ENCODE measurements at places on chromosomes 3 and 15. TPM values are rescaled to one million over a fixed set of nuclear protein-coding genes. Genes with fewer than 3 reads are reported as not detected.

SLC27A2 gene
- total RNA-seq, result 0.39 TPM

ASB14 gene
- not detected for total RNA-seq

DNA sequence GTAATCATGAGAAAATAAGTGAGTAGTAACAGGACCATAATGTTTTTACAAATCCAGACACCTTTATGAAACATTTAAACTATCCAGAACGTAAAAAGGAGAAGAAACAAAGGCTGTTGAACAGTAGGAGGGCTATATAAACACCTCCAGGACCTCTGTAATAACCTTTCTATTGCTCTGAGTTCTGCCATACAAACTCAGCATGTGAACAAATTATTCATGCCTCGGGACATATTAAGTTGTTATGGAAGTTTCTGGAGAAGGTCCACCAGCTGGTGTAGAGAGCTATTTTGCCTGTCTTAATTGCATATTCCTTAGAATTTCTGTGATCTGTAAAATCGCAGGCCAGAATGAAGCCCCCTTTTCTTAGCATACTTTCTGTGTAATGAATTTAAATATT lies 256.3 kb downstream of the UBE2E2 start:
- peak; percentile 11 for DNase-seq

GRCh38 chr3:128374746-128375445 lies 91.8 kb downstream of the DNAJB8 start:
- no peak for DNase-seq

GRCh38 chr15:61892140-61892539 lies 168.1 kb downstream of the VPS13C start:
- DNase-seq, result no peak

- DNase-seq, result no peak
Measured at GRCh38 chr3:187021748-187022402, 91.5 kb downstream of the ST6GAL1 start.

- no peak for DNase-seq
Measured at GRCh38 chr3:186511245-186511644, 32.9 kb downstream of the CRYGS start.

All from RPMI7951 (cell line).